ENCODE measurements at places on chromosomes 2 and 18.

GRCh38 chr2:60532421-60532820 lies 21.0 kb downstream of the BCL11A start:
- no peak for DNase-seq

DNA sequence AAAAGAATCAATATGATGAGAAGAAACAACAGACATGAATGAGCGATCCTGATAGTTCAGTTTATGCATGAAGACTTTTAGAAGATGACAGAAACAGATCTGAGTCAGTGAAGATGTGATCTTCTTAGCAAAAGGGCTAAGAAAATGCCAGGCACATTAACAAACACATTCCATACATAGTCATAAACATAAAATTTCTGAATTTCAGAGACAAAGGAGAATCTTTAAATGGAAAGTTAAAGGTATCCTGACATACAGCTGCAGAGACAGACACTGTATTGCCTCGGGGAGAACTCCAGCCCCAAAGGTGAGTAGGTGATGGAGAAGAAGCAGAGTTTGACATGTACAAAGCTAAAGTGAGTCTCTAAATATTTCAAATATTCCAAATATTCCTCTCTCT lies 40.6 kb upstream of the FN1 start:
- no peak for DNase-seq

DNA sequence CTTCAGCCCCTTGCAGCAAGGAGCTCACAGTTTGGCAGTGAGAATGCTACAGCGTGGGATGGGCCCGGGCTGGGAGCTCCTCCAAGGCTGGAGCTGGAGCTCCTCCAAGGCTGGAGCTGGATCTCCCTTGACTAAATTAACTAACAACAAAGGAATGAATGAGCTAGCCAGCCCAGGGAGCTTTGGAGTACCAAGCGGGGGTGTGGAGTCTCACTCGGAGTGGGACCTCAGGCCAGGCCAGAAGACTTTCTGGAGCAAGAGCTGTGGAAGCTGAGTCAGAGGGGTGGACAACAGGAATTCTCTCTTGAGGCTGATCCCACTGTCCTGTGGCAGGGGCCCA lies 244.7 kb upstream of the HS6ST1 start:
- no peak for DNase-seq

DNA sequence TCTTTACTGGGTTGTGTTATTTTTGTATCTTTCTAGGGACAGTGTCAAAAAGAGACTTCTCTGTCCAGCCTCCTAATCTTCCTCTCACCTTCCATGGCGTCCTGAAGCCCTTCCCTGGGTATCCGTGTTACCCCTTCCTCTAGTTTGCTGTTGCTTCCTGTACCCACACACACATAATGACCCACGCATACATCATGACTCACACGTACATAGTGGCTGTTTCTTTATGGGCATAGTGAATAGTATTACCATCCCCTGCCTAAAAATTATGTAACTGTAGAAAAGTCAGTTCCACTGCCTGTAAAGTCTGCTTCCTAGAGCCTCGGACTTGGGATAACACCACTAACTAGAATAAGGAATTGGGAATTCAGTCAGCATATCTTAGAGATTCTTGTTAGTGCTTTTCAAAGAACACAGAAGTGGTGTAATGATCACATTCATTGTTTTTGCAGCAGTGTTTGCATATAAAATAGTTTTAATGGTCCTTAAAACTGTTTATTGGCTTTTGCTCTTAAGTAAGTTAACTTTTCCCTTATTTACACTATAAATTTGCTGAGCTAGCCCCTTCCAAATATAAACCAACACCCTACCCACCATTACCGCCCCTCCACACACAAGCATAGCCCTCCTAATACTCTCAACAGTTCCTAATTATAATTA lies 308.4 kb upstream of the RAB12 start:
- DNase-seq: no peak

GRCh38 chr2:226798422-226799210 lies 1.0 kb downstream of the IRS1 start:
- peak; percentile 60 for DNase-seq

DNA sequence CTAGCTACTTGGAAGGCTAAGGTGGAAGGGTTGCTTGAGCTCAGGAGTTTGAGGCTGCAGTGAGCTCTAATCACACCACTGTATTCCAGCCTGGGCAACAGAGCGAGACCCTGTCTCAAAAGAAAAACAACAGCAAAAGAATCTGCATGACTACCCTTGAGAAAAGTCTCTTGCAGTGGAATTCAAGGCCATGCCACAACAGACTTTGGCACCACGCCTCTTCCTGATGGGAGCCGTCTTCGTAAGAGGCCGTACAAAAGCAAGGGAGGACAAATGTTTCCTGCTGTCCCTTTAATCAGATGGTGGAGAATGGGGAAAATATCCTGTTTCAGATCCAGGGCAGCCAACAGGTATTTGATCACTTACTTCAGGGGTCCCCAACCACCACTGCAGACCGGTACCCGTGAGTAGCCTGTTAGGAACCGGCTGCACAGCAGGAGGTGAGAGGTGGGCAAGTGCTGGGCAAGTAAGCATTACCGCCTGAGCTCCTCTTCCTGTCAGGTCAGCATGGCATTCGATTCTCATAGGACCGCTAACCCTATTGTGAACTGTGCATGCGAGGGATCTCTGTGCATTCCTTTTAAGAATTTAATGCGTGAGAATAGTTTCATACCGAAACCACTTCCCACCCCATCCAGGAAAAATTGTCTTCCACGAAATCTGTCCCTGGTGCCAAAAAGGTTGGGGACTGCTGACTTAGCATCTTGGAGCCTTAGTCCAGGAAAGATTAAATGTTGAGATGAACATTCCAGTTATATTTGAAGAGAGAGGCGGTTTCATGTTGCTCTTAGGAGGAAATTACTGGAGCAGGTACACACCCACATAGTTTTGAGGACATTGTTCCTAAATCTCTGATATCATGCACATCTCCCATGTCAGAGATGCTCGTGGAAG lies 94.4 kb upstream of the XPO1 start:
- no peak for DNase-seq

GRCh38 chr2:187976259-187976985 lies 315.3 kb upstream of the GULP1 start:
- DNase-seq: no peak

GRCh38 chr2:165369131-165369897 lies 100.2 kb upstream of the CSRNP3 start:
- no peak for DNase-seq

GRCh38 chr2:16135196-16135912 lies 195.0 kb downstream of the MYCN start:
- DNase-seq: no peak

- no peak for DNase-seq
Observed at GRCh38 chr2:177338177-177338721, 54.3 kb upstream of the AGPS start.

DNA sequence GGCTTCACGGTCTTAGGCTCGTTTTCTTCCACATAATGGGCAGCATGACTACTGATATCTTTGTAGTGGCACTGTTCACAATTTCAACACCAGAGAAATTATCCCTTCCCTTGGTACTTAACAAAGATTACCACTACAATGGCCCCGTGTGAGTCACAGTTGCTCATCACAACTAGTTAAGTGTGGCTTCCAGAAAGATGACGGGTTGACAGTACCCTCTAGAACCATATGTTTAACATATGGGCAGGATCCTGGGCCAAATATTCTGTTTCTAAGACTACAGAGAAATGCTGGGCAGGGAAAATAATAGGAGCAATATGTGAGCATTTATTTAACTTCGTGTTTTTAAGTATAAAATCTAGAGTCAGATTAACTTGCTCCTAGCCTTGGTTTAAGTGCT lies 780.1 kb upstream of the LINC00305 start:
- no peak for DNase-seq

DNA sequence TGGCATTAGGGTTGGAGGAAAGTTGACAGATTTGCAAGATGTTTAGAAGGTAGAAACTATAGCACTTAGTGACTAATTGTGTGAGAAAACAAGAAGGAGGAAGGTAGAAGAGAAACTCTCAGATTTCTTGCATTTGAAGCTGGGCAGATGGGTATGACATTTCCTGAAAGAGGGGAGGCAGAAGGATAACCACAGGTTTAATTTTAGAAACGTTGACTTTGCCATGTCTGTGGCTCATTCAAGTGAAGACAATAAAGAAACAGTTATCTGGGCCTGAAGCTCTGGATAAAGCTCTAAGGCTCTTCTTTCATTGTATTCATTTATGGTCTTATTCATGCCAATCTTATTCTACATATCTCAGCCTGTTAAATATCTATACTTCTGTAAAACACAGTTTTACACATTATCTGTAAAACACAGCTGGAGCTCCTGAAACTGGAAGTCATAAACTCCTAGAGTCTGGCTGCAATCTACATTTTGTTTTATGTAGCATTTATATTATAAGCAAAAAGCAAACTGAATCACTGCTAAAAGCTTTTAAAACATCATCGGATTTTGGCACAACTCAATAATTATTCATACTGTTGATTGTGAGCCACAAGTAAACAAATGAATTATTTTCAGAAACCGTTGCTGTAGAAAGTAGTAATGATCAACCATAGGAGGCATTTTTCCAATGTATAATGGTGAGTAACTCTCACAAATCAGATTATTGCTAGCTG lies 138.5 kb downstream of the RIT2 start:
- no peak for DNase-seq

DNA sequence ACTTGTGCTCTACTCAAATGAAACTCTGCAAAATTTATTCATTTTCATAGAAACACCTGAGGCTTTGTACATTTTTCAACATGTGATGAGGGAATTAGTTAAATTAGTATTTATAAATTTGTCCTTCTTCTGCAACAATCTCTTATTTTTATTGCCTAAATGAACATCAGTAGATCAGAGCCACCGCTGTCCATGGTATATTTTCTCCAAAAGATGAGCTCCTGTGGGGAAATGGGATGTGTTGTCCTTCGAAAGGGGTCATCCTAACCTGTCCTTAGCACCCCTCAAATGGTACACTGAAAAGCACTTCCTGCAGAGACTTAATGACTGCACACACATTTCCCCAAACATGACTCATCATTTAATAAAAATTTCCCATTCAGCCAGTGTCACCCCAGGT lies 714.6 kb downstream of the MBD2 start:
- no peak for DNase-seq

DNA sequence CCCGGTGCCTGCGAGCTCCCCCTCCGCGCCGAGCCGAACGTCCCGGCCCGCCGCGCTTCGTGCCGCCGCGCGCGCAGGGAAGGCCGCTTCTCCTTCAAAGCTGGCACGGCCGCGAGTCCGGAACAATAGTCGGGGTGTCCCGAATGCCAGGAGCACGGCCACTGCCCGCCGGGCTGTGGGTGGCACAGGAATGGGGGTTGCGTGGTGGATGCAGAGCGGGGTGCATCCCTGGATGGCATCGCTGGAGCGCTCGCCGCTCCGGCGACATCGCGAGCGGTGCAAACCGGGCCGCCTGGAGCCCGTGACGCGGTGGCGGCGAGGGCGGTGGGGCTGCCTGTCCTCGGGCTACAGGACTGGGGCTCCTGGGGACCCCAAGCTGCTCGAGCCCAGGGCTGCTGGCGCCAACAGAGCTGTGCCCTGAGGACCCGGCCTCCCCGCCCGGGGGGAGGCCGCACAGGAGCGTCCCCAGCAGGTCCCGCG lies 1.1 kb upstream of the SATB2 start:
- no peak for DNase-seq

DNA sequence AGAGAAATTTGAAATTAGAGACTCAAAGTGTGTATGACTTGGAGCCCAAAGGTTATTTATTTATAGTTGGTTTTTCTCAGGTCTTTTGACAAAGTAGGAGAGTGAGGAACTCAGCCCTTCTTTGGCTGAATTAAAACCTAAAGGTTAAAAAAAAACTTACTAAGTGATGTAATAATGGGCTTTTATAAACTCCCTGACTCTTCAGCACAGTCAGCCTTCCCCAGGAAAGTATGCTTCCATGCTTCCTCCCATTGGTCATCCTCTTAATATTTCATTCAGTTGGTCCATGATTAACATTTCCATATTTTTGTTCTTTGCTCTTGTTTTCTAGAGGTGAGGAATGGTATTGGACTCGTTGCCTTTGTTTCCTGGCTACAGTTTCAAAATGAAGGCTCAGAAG lies 7.2 kb downstream of the ARPC2 start:
- DNase-seq: no peak

- no peak for DNase-seq
Observed at GRCh38 chr18:35707247-35707646, 125.7 kb downstream of the GALNT1 start.

- DNase-seq: no peak
Observed at GRCh38 chr2:241835611-241836010, 23.1 kb downstream of the PDCD1 start.

GRCh38 chr18:36592282-36592681 lies 236.5 kb downstream of the TPGS2 start:
- no peak for DNase-seq

GRCh38 chr18:67517444-67517765 lies 885 bp upstream of the DSEL start:
- DNase-seq: no peak

- no peak for DNase-seq
Observed at GRCh38 chr2:4151521-4151920, 448.1 kb downstream of the DCDC2C start.
